ENCODE measurements at places on chromosomes 4 and X.

DNA sequence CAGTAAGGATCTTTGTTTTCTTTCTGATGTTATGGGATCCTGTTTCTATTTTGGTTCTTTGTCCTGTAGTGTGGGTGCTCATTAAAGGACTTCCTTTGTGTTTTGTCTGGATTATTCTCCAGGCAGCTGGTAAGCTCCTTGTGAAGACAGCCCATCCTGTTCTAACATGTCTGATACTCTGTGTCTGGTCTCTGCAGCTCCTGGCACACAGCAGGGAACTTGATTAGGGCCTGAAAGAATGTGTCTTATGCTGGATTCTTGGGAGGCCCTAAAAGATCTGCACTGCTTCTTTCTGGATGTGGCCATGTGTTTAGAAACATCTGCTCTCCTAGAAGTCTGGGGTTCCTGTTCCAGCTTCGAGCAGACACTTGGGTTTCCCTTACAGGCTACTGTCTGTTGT is 38.1 kb upstream of the ATXN3L start:
- DNase-seq: no peak

- no peak for DNase-seq
These were observed 2.5 kb downstream of the ARAP2 start for GRCh38 chr4:36241771-36242170.

DNA sequence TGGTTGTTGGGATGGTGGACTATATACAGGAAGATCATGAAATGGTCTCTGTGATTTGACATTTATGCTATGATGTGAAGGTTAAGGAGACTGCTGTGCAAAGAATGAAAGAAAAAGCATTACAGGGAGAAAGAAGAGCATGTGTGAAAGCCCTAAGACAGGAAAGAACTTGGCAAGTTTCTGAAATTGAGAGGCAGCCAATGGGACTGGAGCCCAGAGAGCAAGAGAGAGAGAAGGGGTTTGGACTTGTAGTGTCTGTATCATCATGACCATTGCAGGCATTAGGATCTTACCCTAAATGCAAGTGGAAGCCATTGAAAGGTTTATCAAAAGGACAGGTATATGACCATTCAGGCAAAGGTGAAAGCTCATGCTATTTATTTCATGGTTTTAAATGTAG is 147.1 kb downstream of the NAA11 start:
- DNase-seq: no peak

GRCh38 chr4:157996061-157997028 is 176.5 kb downstream of the GASK1B start:
- DNase-seq: no peak

DNA sequence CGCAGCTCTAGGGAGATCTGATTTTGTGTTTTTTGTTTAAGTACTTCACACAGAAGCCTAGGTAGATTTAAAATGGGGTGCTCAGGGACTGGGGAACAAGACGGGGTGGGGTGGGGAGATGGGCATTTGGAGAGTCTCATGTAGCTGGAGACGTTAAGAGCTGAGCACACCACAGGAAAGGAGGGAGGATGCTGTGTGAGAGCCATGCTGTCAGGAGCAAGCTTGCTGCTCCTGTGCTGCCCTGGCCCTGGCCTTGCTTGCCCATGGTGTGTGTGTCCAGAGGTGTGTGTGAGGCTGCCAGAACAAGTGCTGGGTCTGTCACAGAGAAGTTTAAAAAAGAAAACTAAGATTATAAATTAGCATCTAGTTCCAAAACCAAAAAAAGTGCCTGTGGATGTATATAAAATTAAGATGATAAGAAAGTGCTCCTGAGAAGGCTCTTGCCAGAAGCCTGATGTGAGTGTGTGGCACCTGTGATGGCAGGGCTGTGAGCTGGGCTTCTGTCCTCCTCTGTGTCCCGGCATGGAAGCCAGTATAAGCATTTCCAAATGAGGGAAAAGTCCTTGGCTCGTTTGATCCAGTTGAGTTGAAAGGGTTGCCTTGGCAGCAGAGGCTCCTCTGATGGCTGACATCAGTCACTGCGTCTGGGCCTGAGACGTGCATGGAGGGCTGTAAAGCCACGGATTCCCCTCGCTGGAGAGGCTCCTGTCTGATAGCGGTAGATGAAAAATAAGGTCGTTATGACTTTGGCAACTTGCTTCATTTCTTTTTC is 63.5 kb downstream of the NELFA start:
- DNase-seq: no peak

DNA sequence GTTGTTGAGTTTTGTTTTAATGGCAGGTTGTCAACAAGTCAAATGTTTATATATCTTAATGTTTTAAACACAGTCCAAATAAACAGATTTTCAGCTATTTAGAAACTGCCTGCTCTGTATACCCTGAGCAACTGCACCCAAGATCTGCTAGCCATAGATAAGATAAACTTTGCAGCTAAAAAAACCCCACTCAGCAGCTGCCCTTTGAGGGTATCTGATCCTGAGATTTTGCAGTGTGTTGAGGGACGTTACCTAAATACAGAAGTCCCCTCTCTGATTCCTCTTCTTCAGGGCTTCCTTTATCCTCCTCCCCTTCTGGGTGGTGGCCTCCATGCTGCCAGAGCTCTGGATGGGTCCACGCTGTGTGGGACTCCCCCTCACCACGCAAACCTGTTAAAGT is 11.0 kb upstream of the FGG start:
- no peak for DNase-seq

GRCh38 chr4:96016634-96017299 is 176.9 kb downstream of the PDHA2 start:
- DNase-seq: no peak

- no peak for DNase-seq
These were observed 15.7 kb downstream of the LNX1 start for GRCh38 chr4:53575552-53575951.

DNA sequence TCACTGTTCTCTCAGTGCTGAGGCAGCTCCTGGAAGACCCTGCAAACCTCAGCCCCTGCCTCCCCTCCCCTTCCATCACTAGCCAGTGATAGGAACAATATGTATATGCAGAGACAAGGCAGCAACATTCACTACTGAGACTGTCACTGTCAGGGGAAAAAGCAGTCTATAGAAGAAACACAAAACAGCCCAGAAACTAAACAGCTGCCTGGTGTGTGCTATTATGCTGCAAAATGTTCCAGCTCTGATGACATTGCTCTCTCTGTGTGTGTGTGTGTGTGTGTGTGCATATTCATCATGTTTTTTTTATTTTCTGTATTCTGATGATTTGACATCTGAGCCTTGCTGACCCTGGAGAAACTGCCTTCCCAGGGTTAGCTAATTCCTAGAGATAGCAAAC is 147.2 kb downstream of the SPATA18 start:
- DNase-seq: no peak

GRCh38 chrX:82384401-82384800 is 1123.7 kb upstream of the POU3F4 start:
- no peak for DNase-seq

- no peak for DNase-seq
These were observed 1019.3 kb upstream of the GRID2 start for GRCh38 chr4:91284480-91284879.

Measured in esophagus squamous epithelium (tissue), 5 donors.